ENCODE measurements at places on chromosomes 1 and 21.

DNA sequence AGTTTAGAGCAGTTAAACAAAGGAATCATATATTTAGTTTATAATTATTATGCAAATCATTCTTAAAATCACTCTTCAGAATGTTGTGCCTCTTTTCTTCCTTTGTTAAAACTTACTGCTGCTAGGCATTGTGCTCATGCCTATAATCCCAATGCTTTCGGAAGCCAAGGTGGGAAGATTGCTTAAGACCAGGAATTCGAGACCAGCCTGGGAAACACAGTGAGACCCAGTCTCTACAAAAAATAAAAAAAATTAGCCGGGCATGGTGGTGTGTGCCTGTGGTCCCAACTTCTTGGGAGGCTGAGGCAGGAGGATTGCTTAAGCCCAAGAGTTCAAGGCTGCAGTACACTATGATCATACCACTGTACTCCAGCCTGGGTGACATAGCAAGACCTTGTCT lies 33.6 kb downstream of the ZSWIM5 start:
- no peak for DNase-seq

DNA sequence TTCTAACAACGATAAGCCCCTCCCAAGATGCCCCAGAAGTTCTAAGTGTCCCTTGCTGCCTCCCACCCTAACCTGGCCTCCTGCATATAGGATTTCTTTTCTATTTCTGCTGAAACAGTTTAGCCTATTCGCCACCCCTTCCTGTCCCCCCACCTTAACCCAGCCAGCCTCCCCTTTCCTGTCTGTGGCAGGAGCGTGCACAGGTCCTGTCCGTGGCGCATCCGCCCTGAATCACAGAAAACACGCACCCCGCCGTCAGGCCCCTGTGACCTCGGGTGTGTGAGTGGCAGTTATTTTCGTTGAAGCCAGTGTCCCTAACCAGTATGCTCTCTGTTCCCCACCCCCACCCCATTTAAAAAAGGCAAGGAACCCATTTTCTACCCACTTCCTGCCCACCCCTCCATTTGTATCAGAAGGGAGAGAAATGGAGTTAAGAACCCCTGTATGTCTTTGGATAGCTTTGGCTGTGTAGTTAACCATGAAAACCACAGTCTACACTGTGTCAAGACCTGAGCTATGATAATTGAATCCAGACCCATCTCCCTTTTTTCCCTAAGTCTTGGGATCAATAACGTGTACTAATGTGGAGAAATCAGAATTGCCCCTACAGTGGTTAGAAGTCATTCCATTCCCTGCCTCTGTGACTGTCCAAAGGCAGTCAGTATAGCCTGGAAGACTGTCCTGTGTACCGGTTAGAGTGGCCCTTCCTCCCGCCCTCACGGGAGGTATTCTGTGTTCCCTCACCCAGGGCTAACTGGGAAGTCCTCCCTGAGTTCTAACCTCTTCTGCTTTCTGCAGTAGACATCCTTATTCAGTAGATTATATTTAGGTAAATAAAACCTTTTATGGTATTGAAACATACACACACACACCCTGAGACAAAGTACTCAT lies 1.8 kb downstream of the PLEKHO1 start:
- DNase-seq: peak; percentile 71

GRCh38 chr1:211843018-211843417 lies 12.5 kb upstream of the LPGAT1 start:
- DNase-seq: no peak

- DNase-seq: no peak
These were observed 121.1 kb upstream of the SYT6 start for GRCh38 chr1:114274621-114275317.

DNA sequence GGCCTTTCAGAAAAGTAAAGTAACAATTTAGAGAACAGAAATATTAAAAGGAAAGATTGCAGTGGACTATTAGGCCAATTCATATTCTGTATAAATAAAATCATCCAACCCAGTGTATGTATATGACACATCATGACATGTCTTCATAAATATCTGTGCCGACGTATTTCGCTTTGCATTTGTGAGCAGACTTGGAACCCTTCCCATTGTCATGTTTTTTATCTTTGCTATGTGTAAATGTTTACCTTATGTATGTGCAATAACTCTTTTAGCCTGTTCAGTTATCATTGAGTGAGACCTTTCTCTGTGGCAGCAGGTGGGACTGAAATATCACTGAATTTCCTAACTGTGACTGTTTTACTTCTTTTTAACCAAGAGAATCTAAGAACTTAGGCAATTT lies 58.0 kb upstream of the FAM3B start:
- no peak for DNase-seq

- DNase-seq: no peak
These were observed 107.9 kb downstream of the SUSD4 start for GRCh38 chr1:223256034-223256433.

DNA sequence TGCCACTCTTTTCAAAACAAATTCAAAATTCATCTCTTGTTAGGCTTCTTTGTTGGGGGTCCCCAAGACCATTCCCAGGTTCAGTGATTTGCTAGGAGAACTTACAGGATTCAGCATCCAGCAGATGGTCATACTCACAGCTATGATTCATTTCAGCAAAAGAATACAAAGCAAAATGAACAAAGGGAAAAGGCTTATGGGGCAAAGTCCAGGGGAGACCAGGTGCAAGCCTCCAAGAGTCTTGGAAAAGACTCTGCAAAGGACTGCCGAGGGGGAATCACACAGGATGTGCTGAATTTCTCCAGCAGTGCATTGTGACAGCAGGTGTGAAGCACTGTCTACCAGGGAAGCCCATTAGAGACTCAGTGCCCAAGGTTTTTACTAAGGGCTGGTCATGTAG lies 7.3 kb downstream of the TRAF5 start:
- no peak for DNase-seq

GRCh38 chr1:239735111-239735510 lies 348.7 kb downstream of the CHRM3 start:
- no peak for DNase-seq

DNA sequence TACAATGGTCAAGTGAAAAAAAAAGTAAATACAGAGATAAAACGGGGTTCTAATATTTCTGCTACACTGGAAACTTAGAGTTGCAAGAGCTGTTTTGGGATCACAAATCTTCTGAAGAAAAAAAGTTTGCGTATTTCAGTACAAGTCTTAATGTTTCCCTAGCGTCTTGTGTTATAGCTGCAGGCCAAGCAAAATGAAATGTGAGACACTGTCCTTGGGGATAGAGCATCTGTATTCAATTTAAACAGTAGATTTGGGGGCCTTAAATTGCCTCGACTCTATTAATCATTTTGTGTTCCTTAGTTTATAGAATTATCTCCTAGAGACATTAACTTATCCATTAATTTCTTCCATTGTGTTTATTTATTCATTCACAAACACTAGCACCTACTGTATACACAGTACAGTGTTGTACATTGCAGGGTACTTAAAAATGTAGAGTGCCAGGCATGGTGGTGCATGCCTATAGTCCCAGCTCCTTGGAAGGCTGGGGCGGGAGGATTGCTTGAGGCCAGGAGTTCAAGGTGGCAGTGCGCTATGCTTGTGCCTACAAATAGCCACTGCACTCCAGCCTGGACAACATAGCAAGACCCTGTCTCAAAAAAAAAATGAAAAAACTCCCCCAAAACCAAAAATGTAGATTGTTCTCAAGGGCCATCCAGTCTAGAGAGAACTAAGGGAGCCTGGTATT lies 7.9 kb downstream of the DISC1 start:
- DNase-seq: no peak

- no peak for DNase-seq
These were observed 28.9 kb downstream of the EPHA2 start for GRCh38 chr1:16126743-16127515.

- DNase-seq: no peak
These were observed 483.9 kb downstream of the DISC1 start for GRCh38 chr1:232110281-232111090.

- no peak for DNase-seq
These were observed 111.1 kb downstream of the NAV1 start for GRCh38 chr1:201649761-201650622.

DNA sequence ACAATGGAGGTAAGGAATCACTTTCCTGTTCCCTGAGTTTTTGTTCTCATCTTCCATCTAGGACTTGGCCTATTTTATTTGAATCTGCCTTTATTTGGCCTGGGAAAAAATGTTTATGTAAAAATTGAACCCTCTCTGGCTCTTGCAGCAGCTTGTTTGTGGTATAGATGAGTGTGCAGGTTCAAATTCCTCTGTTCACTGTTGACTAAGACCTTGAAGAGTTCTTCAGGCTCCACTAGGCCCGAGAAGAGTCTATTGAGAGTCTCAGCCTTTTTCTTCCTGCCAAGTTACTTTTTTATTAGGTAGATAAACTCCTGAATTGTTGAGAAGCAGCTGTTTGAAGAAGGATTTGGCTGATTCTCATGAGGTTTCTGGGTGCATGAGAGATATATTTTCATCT lies 248.8 kb upstream of the ADGRL2 start:
- no peak for DNase-seq

- DNase-seq: no peak
These were observed 3.7 kb upstream of the SDC3 start for GRCh38 chr1:30912224-30912623.

GRCh38 chr1:36536727-36537126 lies 54.0 kb upstream of the CSF3R start:
- no peak for DNase-seq

- DNase-seq: no peak
These were observed 680.6 kb downstream of the TTLL7 start for GRCh38 chr1:83318366-83318765.

DNA sequence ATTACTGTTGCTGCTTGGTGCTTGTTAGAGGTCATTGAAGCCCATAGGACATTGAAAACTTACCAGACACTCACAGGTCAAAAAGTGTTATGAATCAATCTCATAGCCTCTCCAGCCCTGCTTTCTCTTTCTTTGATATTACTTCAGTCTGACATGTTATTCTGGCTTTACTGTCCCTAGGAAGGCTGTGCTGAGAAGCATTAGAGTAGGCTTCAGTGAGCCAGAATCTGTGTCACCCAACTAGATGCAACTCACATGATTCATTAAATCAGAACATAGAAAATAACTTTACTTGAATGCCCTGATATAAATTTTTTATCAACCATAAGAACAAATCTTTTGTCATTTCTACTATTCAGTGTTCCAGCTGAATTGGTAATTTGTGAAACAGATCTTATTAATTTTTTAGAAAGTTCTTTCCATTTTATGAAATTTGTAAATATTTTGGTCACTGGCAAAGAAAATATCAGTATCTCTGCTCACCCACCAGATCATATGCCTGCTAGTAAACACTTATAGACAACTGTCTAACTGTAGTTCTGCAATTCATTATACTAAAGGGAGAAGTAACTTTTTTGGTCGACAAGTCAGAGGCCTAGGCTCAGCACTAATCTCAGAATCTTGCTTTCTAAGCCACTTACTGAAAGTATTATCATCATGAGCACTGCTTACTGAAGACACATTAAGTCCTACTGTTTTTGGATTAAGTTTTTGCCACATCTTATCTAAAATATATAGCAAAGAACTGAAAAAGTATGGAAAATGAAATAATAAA lies 48.2 kb downstream of the RPAP2 start:
- DNase-seq: no peak

DNA sequence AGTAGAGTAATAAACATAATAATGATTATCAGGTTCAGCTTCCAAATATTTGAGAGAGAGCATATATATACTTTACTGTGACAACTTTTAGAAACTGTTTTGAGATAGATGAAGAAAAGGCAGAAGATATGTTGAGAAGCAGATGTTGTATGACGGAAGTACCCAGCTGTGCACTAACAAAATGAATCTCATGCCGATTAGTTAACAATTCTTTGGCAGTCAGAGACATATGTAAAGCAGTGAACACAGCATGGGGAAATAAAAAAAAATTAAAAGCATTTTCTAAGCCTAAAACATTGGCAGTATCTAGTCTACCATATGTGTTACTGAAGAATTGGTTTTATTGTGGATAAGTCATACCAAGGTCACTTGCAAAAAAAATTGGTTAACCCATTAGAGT lies 51.8 kb downstream of the MAGI3 start:
- DNase-seq: no peak

GRCh38 chr1:111731956-111732355 lies 7.2 kb downstream of the INKA2 start:
- DNase-seq: no peak

GRCh38 chr21:45545691-45546531 lies 3.7 kb upstream of the SLC19A1 start:
- no peak for DNase-seq

GRCh38 chr1:201050515-201051277 lies 27.2 kb upstream of the KIF21B start:
- DNase-seq: no peak

- DNase-seq: no peak
These were observed 218.0 kb upstream of the GALNT2 start for GRCh38 chr1:229848752-229849677.

GRCh38 chr1:117834416-117834815 lies 95.0 kb downstream of the GDAP2 start:
- no peak for DNase-seq

- DNase-seq: no peak
These were observed 29.8 kb upstream of the ZBTB21 start for GRCh38 chr21:42039911-42040351.

DNA sequence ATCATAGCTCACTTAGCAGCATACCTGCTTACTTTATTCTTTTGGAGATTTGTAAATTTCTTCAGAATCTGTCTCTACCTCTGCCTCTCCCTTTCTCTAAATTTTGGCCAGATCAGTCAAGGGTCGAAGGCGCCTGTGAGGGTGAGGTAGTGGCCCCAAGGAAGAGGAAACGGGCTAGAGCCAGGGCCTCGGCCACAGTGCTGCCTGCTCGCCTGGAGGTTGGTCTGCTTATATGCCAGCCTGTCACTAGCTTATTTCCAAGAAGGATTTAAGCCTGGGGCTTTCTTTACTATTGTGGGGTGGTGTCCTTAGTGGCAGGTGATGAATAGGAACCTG lies 19.6 kb downstream of the PEX14 start:
- DNase-seq: no peak

DNA sequence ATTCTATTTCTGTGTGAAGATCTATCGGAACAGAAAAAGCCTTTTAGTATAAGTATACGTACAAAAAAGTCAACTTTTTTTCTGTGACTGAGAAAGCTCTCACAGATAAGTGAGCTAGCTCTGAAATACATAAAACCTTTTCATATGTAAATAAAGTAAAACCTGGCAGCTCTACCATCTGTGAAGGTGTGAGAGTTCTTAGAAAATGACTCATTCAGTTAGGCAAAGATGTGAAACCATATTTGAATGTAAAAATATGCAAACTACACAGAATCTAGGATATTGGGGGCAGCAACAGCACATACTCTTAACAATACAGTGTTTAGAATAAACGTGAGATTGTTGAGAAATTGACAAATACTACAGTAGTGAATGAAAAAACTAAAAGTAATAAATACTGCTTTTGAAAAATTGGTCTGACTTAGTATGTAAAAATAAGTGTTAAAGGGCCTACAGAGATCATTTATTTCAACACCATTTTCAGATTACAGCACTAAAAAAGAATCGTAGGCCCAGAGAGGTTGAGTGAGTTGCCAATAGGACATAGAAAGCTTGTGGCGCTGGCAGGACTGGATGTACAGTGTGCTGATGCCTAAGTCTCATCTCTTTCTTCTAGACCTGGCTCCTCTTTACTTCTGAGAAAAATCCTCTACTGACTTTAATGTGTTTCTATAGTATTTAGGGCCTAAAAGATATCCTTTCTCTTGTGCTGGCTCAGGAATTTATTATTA lies 19.8 kb downstream of the ATP6V1G3 start:
- no peak for DNase-seq

- DNase-seq: no peak
These were observed 396.5 kb upstream of the LRRC7 start for GRCh38 chr1:69171248-69171647.

Data from effector memory CD8-positive, alpha-beta T cell (primary cell).